GM23248 (cell line): ENCODE measurements at places on chromosomes 2 and 18. TPM values are rescaled to one million over a fixed set of nuclear protein-coding genes. Genes with fewer than 3 reads are reported as not detected.

The NCK2 gene
- polyA plus RNA-seq, result 5.1 and 5.7 TPM in 2 replicates

The SNTG2 gene
- polyA plus RNA-seq, result not detected in 2 replicates

The CBLN2 gene
- polyA plus RNA-seq, result not detected in 2 replicates

The NETO1 gene
- not detected in 2 replicates for polyA plus RNA-seq

DNA sequence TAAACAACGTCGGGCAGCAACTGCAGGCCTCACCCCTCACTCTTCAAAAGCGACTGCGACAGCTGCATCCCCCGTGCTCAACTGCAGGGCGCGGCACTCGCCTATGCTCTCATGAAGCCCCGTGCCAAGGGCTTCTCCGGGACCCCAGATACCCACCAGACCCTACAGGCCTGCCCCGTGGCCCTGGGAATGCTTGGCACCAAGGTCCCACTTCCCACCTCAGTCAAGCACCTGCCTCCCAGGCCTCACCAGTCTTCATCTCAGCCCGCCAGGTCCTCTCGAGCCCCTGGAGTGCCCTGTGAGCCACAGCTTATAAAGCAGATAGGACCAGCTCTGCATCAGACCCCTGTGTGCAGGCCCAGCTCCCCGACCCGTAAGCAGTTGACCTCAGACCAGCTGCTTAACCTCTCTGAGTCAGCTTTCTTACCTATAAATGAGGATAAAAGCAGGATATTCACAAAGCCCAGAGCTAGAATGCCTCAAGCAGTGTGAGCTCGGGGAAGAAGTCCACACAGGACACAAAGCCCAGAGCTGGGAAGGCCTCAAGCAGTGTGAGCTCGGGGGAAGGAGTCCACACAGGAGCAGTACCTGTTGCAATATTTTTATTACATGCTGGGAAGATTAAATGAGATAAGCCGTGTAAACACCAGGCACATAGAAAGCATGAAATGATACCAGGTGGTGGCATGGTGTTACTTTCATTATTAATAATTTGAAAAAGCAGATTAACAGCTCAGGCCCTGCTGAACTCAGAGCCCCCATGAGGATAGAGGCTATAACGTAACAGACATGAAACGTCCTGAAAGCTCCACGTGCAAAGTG, 96.9 kb downstream of the HDAC4 start:
- DNase-seq, result no peak

DNA sequence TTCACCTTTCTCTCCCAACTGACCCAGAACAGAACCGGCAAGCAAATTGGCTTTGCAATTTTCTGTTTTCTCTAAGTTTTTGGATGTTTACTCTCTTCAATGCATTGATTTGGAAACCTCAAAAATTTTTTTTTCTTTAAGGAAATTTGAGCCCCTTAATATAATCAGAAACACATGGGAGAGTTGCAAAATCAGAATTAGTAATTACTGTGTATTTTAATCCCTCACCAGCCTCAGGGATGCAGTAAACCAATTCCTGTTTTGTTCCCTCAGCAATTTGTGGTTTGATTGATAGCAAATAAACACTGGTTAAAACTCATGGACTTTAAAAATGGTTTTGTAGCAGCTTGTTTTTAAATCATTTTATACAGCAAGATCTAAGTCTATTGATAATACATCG, 281.5 kb downstream of the NEDD4L start:
- DNase-seq, result peak; percentile 59

The KYNU gene
- 0.15 TPM in 1 of 2 replicates, not detected in the other for polyA plus RNA-seq

The PSMA8 gene
- not detected in 2 replicates for polyA plus RNA-seq

The LCT gene
- not detected in 2 replicates for polyA plus RNA-seq

DNA sequence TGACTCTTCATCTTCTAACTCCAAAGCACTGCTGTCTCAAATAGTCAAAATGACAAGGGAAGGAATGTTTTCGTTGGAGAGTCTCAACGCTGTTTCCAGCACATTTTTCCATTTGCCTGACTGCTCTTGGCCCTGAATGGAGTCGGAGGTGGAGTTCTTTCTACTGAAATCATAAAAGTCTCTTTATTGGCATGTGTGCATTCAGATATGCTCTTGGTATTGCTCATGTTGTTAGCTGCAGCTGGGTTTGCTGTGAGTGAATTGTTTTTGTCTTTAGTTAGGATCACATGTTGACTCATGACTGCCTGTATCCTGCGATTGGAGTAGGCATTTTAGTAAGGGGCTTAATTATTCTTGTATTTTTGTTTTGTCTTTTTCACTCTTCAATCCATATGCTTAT, 16.8 kb downstream of the TMEM17 start:
- DNase-seq, result peak; percentile 61
